Activated gamma-delta T cell treated with anti-CD3 and anti-CD28 coated beads, Interleukin-2, amount 50 U/mL, for 16 hours (primary cell): ENCODE measurements at places on chromosomes 7 and 10.

DNA sequence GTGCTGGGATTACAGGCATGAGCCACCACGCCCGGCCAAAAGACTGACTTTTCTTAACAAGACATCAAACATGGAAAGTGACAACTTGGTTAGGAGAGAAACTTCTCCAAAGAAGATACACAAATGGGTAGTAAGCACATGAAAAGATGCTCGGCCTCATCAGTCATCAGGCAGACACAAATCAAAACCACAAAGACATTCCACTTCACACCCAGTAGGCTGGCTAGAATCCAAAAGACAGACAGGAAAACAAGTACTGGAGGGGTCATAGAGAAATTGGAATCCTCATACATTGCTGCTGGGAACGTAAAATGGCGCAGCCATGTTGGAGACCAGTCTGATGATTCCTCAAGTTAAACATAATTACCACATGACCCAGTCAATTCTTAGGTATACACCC lies 16.4 kb downstream of the SEPHS1 start:
- no peak for DNase-seq

DNA sequence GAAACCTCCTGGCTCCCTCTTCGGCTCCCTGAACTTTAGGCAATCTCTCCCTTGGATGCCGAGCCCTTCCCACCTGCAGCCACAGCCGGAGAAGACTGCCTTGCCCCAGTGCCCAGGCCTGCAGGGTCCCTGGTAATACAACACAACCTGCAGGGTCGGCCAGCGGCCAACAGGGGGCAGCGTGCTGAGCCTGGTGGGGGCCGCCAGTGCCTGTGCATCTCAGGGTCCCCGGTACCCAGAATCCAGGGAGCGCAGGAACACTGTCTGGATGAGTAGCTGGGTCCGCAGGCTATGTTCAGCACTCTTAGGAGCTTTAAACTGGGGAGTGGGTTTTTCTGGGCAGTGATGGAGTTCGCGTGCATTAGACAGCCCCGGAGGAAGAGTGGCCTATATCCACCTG lies 17.5 kb upstream of the C10orf71 start:
- no peak for DNase-seq

GRCh38 chr7:30171766-30172447 lies 37.1 kb downstream of the MTURN start:
- DNase-seq: no peak

DNA sequence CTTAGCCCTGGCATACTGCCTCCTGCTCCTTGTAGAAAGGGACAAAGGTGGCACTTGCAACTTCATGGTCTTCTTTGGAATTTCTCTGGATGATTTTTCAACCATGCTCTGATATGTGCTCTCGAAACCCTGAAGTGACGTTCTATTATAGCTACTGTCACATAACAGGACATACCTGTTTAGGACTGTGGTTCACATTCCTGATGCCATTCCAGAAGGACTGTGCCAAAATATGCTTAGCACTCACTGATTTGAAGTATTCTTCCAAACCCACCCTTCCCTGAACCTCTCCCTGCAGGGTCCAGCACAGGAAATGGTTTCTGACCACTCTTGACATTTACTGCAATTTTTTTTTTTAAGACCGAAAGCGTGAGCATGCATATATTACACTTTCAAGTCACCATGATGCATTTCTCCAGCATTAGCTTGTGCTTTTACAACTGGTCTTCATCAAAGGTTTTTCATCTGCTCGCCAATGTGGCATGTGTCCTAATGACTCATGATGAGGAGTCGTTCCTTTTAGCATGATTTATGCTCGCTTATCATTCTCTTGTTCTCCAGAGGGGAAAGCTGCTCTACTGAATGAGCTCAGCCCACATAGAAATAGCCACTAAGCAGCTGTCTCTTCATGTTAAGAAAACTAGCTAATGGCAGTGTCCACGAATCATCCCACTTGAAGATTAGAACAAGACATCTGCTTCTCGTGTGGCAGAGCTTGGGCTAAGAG lies 135.2 kb downstream of the ADAM12 start:
- DNase-seq: no peak

DNA sequence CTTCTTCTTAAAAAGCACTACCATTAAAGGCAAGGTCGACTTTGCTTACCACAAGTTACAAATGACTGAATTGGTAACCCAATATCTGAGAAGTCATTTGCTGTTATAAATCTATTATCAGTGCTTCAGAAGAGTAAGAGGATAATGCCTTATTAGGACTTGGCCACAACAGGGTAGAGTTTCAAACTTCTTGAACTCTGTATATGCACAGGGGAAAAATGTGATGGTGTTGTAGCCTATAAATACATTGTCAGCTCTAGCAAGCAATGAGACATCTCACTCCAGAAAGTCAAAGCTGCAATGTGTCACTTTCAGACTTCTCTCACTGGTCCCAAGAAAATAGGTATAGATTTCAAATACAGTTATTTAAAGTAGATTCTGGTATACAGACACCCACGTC lies 9.3 kb downstream of the TFEC start:
- DNase-seq: no peak

DNA sequence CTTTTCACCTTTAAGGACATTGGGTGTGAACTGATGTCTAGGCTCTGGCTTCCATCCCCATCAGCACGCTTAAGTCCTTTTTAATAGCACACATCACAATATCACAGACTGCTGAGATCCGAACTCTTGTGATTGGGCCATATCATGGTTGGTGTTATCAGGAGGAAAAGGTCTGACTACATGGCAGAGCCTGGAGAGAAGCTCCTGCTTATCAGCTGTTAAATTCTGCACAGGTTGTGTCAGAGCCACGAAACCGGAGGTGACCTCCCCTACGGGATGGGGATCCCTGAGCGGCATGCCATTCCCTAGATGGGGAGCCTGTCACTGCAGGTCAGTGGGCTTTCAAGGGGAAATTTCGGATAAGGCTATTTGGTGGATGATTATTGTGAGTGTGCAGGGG lies 182.4 kb downstream of the INHBA start:
- DNase-seq: no peak

GRCh38 chr10:11168423-11169090 lies 150.9 kb downstream of the CELF2 start:
- DNase-seq: no peak

DNA sequence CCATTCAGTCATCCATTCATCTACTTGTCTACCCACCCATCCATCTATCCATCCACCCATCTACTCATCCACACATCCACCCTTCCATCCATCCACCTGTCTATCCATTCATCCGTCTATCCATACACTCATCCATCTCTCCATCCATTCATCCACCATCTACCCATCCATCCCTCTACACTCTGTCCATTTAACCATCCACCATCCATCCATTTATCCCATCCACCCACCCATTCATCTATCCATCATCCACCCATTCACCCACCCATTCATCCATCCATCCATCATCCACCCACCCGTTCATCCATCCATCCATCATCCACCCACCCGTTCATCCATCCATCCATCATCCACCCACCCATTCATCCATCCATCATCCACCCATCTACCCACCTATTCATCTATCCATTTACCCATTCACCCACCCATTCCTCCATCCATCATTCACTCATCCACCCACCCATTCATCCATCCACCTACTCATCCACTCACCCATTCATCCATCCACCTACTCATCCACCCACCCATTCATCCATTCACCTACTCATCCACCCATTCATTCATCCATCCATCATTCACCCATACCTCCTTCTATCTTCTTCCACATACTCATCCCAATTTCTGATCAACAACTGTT lies 39.3 kb upstream of the ELFN1 start:
- no peak for DNase-seq

GRCh38 chr7:88268858-88269257 lies 37.8 kb downstream of the STEAP4 start:
- no peak for DNase-seq

GRCh38 chr7:145151676-145152075 lies 315.8 kb upstream of the TPK1 start:
- DNase-seq: no peak

DNA sequence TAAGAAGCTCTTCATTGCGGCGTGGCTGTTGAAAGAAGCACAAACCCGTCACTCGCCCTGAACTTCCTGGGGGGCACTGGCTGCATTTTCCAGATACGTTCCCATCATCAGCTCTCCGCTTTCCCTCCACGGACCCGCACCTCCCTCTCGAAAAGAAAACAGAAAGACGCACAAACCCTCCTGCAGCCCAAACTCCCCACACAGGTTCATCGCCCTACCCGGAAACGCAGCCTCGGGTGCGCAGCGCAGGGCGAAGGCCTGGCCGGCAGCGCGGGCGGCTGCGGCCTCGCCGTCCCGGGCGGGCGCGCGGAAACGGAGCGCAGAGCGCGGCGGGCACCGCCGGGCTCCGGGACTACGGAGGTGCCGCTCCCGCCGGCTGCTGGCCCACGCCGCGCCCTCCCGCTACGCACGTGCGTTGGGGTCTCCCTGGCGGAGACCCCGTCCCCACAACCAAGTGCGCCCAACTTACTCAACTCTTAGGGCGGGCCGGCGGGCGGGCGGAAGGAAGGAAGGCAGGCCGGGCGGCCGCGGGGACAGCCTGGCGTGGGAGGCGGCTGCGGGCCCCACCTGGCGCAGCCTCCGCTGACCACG lies 822 bp downstream of the ZNF800 start:
- DNase-seq: peak; percentile 39

DNA sequence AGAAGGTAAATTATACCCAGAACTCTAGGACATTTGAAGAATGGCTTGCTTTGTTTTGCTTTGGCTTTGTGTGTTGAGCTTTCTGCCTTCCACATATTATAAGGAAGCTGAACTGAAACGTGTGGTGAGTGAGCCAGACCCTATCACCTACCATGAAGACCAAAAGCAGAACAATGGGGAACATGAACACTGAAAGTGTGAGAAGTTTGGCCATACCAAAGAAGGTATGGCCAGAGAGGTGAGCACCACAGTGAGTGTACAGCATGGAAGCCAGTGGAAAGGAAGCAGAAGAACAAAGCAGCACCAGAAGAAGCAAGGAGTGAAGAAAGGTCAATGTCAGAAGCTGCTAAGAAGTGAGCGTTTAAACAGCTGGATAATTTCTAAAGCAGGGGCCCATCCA lies 59.7 kb upstream of the CCDC71L start:
- DNase-seq: no peak

DNA sequence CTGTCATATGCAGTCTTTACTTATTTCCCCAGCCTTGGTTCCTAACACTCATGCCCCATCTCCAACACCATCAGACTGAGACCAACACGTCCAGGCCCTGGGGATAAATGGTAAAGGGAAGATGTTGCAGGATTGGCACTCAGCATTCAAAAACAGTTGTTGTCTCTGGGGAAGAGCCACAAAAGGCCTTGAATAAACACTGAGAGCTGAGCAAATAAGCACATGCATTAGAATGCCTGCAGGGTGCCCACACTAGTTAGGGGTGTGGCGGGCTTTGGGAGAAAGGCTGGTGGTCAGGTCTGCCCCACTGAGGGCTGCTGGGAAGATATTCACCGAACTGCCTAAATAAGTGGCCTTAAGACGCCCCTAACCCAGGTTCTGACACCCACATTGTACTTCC lies 391.0 kb downstream of the GFRA1 start:
- DNase-seq: no peak

DNA sequence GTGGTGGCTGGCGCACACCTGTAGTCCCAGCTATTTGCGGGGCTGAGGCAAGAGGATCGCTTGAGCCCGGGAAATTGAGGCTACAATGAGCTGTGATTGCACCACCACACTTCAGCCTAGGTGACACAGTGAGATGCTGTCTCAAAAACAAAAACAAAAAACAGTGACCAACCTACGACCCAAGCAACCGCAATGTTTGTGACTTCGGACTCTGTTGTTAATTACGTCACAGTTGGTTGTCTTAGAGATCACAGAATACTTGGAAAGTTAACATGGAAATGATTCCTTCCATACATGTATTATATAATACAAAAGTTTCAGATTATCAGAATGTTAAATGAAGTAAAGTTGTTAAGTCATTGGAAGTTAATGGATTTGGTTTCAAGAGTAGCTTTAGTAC lies 106.2 kb downstream of the REEP3 start:
- no peak for DNase-seq

DNA sequence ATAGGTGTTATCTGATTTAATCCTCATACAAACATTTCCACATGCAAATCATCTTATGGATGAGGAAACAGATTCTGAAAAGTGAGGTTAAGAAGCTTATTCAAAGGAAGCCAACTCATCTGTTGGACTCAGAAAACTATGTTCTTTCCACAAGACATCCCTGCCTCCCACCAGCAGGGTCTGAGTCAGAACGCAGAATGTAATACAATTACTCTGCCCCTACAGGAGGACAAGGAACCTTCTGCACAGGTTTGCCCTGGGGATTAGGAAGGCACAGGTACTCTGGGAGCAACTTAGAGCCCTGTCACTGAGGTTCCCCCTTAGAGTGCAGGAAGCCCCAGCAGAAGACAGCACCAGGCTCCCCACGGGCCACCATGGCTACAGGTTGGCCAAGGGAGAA lies 255.7 kb downstream of the TNS3 start:
- DNase-seq: no peak

DNA sequence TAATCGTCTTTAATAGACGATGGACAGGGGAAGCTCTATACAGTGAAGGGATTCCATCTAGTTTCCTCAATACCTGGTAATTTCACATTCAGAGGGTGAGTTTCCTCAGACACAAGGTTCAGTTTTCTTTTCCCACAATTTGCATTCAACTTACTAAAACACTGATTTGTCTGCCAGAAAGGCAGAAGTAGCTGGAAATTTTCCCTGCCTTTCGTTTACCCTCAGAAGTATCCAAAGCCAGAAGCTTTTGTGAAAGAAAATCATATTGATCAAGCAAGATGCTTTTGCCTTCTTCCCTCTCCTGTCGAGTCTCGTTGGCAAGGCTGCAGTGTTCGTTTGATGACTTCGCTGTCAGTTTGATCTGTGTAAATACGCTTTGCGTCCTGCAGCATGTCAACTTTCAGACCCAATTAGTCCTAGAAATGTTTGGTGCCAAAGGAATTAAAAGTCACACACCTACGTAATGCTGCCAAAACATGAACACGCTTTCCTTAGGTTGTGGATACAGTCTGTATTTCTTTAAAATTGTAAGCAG lies 631.9 kb upstream of the FOXK1 start:
- DNase-seq: no peak

DNA sequence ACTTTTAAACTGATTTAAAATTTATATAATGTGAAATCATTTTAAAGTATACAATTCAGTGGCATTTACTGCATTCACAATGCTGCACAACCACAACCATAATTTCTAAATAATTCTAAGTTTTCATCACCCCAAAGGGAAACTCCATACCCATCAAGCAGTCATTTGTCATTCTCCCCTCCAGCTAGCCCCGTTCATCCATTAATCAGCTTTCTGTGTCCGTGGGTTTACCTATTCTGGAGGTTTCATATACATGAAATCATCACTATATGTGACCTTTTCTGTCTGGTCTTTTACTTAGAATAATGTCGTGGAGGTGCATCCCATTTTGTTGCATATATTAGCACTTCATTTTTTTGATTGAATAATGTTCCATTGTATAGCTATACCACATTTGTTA lies 214.1 kb downstream of the ADK start:
- no peak for DNase-seq
